HFFc6 (cell line): ENCODE measurements at places on chromosomes 16 and 17. TPM values are rescaled to one million over a fixed set of nuclear protein-coding genes. Genes with fewer than 3 reads are reported as not detected.
A peak's percentile ranks its signal among the peaks of the same experiment; 100 is the strongest.

GRCh38 chr16:81443688-81444447, 740 bp upstream of the CMIP start:
- H3K27me3 ChIP-seq: peaks cover 17% of the 10 kb centered on the region
- H3K36me3 ChIP-seq: no peaks in the 10 kb centered on the region
- no peak for DNase-seq
- H3K4me1 ChIP-seq: peaks cover 18% of the 10 kb centered on the region
- H3K27ac ChIP-seq: peak overlapping the region; percentile 76
- H3K4me3 ChIP-seq: peak overlapping the region; percentile 79

GRCh38 chr17:18959071-18959844, 7.3 kb downstream of the SLC5A10 start:
- peaks cover 36% of the 10 kb centered on the region for H3K4me1 ChIP-seq
- peaks cover 1% of the 10 kb centered on the region; the same call in 1 of the 2 replicates for H3K27me3 ChIP-seq
- H3K36me3 ChIP-seq: no peaks in the 10 kb centered on the region

DNA sequence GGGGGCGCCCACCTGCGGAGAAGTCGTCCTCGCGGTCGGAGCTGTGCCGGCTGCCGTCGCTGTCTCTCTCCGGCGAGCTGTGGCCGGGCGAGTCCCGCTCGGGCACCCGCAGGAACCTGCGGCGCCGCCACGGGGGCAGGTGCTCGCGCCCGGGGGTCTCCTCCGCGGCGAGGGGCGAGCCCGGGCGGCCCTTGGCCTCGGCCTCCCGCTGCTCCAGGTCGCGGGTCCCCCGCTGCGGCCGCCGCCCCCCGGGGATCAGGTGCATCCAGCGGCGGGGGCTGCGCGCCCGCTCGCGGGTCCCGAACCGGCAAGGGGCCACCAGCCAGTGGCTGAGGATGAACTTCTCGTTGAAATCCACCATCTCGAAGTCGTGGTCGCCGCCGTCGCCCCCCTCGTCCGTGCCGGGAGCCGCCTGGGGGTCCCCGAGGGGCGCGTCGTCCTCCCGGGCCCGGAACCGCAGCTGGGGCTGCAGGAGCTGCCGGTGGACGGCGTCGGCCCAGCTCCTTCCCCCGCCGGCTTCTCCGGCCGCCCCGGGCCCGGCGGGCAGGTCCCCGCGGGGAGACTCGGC, 41.4 kb upstream of the BHLHA9 start:
- no peaks in the 10 kb centered on the region for H3K36me3 ChIP-seq
- no peak overlapping the region for H3K4me3 ChIP-seq
- H3K4me1 ChIP-seq: peaks cover 12% of the 10 kb centered on the region; the same call in 1 of the 2 replicates
- DNase-seq: no peak

GRCh38 chr17:68599552-68600066, 1.6 kb downstream of the FAM20A start:
- H3K36me3 ChIP-seq: no peaks in the 10 kb centered on the region
- H3K27ac ChIP-seq: no peak overlapping the region
- peaks cover 10% of the 10 kb centered on the region; the same call in 1 of the 2 replicates for H3K4me1 ChIP-seq

DNA sequence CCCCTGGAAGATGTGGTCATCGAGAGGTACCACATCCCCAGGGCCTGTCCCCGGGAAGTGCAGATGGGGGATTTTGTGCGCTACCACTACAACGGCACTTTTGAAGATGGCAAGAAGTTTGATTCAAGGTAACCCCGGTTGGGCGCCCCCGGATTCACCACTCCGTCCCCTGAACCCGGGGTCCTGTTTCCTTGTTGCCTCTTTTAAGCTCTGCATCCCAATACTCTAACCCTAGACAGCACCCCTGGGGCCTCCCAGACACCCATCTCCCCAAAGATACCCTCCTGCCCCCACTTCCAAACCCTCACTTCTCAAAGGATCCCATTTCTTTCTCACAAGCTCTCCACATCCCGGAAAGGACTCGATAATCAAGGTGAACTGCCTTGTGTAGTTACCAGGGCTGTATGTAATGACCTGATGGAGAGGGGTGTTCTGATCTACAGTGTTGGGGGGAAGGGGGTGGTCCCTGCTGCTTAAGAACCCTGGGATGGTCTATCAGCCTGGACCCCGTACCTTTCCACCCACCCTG, 412 bp downstream of the FKBP10 start:
- peak overlapping the region; percentile 87 for H3K27ac ChIP-seq
- peak overlapping the region; percentile 96 for H3K4me3 ChIP-seq
- no peak for DNase-seq

DNA sequence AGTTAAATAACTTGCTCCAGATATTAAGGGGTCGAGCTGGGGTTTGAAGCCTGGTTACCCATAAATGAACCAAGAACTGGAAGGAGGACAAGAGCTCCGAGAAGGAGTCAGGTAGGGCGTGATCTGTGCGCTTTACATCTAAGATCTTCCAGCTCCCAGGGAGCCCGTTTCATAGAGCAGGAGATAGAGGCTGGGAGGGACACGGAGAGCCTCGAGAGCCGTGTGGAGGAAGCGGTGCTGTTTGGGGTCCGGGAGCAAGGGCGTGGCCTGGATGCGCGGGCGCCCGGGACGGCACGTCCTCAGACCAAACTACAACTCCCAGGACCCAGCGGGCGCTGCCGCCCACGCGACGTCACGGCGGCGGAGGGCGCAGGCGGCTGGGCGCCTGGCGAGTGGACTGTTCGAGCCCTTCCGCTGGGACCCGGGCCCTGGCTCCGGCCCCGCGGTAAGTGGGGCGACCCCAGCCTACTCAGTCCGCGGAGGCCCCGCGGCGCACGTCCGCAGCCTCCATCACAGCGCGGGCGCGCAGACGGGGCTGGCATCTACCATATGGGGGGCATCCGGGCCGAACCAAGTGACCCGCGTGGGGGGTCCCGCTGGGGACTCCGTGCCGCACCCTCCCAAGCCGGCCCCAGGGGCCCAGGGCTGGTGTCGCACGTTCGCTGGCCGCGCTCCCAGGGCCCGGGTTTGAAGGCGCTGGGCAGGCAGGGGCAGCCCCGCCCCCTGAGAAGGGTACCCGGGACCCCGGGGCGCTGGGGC, at the start of gene BCKDK:
TSS of gene BCKDK (plus strand) at position 352 of the 759 bp plus-strand sequence. CDS start 838 bp downstream, outside the sequence.
- DNase-seq: peak; percentile 54
- no peaks in the 10 kb centered on the region; the same call in 1 of the 2 replicates for H3K27me3 ChIP-seq
- peaks cover 14% of the 10 kb centered on the region for H3K36me3 ChIP-seq

DNA sequence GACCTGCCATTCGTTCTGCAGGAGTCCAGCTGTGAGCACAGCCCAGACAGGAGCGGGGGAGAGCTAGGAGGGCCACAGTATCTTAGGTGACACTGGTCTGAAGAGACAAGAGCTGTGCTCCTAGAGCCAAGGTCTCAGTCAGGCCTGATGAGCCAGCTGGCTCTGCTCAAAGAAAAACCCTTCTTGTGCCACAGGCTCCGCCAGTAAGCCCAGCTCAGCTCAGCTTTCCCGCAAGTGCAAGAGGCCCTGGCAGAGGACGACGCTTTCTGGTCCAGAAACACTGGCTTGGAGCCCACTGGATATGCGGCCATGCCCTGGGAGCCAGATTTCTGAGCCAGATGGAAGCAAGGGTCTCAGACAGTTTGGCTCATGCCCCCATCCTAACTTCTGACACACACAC, 23.9 kb downstream of the PEMT start:
- H3K27me3 ChIP-seq: peaks cover 3% of the 10 kb centered on the region
- no peak for DNase-seq
- H3K36me3 ChIP-seq: no peaks in the 10 kb centered on the region
- H3K27ac ChIP-seq: no peak overlapping the region
- no peak overlapping the region for H3K4me3 ChIP-seq
- no peaks in the 10 kb centered on the region for H3K4me1 ChIP-seq

- H3K27me3 ChIP-seq: no peaks in the 10 kb centered on the region
- H3K27ac ChIP-seq: 0 out of 2 replicates have a peak overlapping the region, but pooled peaks have one; percentile 3
- no peak for DNase-seq
Measured at GRCh38 chr17:44608727-44609435, 47.4 kb upstream of the MEIOC start.

GRCh38 chr17:17770632-17771044, 66.1 kb downstream of the SREBF1 start:
- H3K4me1 ChIP-seq: peaks cover 35% of the 10 kb centered on the region
- H3K27ac ChIP-seq: peak overlapping the region; percentile 29; the same call in 1 of the 2 replicates
- H3K36me3 ChIP-seq: no peaks in the 10 kb centered on the region
- H3K4me3 ChIP-seq: no peak overlapping the region
- peaks cover 7% of the 10 kb centered on the region for H3K27me3 ChIP-seq

GRCh38 chr17:83050651-83051395, 28.6 kb upstream of the METRNL start:
- no peaks in the 10 kb centered on the region; the same call in 1 of the 2 replicates for H3K27me3 ChIP-seq
- H3K4me1 ChIP-seq: peaks cover 29% of the 10 kb centered on the region
- no peak for DNase-seq
- H3K4me3 ChIP-seq: peak overlapping the region; percentile 79
- peaks cover 18% of the 10 kb centered on the region for H3K36me3 ChIP-seq
- H3K27ac ChIP-seq: peak overlapping the region; percentile 79

DNA sequence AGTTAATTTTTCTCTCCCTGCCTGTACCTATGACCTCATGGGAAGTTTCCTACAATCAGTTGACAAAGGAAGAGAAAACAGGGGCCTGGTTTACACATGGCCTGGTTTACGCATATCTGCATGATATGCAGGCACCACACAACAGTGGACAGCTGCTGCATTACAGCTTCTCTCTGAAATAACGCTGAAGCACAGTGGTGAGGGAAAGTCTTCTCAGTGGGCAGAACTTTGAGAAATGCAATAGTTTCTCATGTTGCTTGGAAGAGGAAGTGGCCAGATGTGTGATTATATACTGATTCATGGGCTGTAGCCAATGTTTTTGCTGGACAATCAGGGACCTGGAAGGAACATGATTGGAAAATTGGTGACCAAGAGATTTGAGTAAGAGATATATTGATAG, 324.1 kb upstream of the GOT2 start:
- no peak overlapping the region for H3K4me3 ChIP-seq
- no peak overlapping the region; the same call in 1 of the 2 replicates for H3K27ac ChIP-seq
- H3K36me3 ChIP-seq: peaks cover 4% of the 10 kb centered on the region; the same call in 1 of the 2 replicates
- no peaks in the 10 kb centered on the region for H3K27me3 ChIP-seq
- H3K4me1 ChIP-seq: peaks cover 29% of the 10 kb centered on the region
- no peak for DNase-seq

GRCh38 chr16:49600976-49601375, 227.4 kb downstream of the C16orf78 start:
- DNase-seq: no peak
- no peak overlapping the region for H3K27ac ChIP-seq
- no peak overlapping the region for H3K4me3 ChIP-seq
- peaks cover 10% of the 10 kb centered on the region for H3K27me3 ChIP-seq
- no peaks in the 10 kb centered on the region for H3K4me1 ChIP-seq
- H3K36me3 ChIP-seq: no peaks in the 10 kb centered on the region

- DNase-seq: no peak
- H3K4me1 ChIP-seq: peaks cover 32% of the 10 kb centered on the region
- peaks cover 8% of the 10 kb centered on the region for H3K36me3 ChIP-seq
- no peak overlapping the region for H3K4me3 ChIP-seq
- no peak overlapping the region for H3K27ac ChIP-seq
Measured at GRCh38 chr17:72692676-72693075, 399.8 kb downstream of the SLC39A11 start.

- H3K4me1 ChIP-seq: peaks cover 50% of the 10 kb centered on the region
- no peak overlapping the region for H3K4me3 ChIP-seq
- H3K36me3 ChIP-seq: no peaks in the 10 kb centered on the region
- DNase-seq: no peak
Measured at GRCh38 chr17:67489273-67489672, 112.2 kb downstream of the PITPNC1 start.

- H3K36me3 ChIP-seq: no peaks in the 10 kb centered on the region
- H3K27ac ChIP-seq: no peak overlapping the region
- no peak overlapping the region for H3K4me3 ChIP-seq
- no peak for DNase-seq
- peaks cover 3% of the 10 kb centered on the region; the same call in 1 of the 2 replicates for H3K27me3 ChIP-seq
- H3K4me1 ChIP-seq: no peaks in the 10 kb centered on the region
Measured at GRCh38 chr16:59259074-59259949, 525.2 kb upstream of the GOT2 start.

- DNase-seq: no peak
- no peak overlapping the region for H3K27ac ChIP-seq
- no peak overlapping the region for H3K4me3 ChIP-seq
- peaks cover 43% of the 10 kb centered on the region for H3K36me3 ChIP-seq
Measured at GRCh38 chr17:80339118-80339517, 75.8 kb upstream of the ENDOV start.

DNA sequence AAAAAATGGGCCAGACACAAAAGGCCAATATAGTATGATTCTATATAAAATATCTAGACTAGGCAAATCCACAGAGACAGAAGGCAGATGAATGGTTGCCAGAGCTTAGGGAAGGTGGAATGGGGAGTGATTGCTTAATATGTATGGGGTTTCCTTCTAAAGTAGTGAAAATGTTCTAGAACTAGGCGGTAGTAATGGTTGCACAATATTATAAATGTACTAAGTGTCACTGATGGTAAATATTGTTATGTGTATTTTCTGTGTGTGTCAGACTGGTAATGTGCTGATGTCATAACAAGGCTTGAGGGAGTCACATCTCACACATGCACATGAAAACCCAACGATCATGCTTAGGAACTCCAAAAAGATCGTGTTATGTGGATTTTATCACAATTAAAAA, 106.9 kb upstream of the SIAH1 start:
- peaks cover 15% of the 10 kb centered on the region for H3K27me3 ChIP-seq
- no peak for DNase-seq
- no peaks in the 10 kb centered on the region for H3K36me3 ChIP-seq
- no peak overlapping the region for H3K27ac ChIP-seq

DNA sequence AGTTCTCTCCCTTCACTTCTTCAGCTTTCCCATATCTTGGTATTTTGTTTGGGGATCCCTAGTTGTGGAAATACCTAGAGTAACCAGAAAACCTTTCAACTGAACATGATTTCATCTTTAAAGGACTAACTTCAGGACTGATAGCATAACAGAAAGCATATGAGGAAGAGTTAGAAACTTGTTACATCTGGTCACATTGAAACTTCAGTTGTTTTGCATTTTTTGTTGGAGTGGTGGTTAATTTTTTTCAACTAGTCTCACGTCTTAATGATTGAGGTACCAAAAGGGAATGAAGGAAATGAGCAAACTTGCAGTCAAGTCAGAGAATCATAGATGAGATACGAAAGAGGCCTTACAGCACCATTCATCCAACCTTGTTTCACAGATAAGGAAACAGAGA, 49.6 kb downstream of the TANGO6 start:
- no peak overlapping the region for H3K4me3 ChIP-seq
- no peak for DNase-seq
- H3K27ac ChIP-seq: no peak overlapping the region
- no peaks in the 10 kb centered on the region for H3K4me1 ChIP-seq
- H3K27me3 ChIP-seq: no peaks in the 10 kb centered on the region
- no peaks in the 10 kb centered on the region; the same call in 1 of the 2 replicates for H3K36me3 ChIP-seq

DNA sequence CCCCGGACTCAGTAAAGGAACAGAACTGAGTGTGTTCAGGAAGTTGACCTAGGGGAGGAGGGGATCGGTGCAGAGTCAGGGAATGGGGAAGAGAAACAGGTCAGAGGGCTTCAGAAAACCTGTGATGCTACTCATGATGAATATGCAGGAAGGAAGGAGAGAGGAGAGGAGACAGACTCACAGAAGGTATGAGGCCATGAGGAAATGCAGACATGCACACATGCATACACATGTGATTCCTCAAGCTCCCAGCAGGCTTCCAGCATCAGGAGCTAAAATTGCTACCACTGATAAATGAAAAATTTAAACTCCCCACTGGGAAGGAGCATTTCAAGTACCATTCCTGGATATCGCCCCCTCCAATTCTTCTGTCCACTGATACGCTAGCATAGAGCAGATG, 262.6 kb downstream of the SLC39A11 start:
- H3K4me3 ChIP-seq: no peak overlapping the region
- H3K27ac ChIP-seq: no peak overlapping the region
- H3K27me3 ChIP-seq: no peaks in the 10 kb centered on the region; the same call in 1 of the 2 replicates
- DNase-seq: no peak
- H3K36me3 ChIP-seq: peaks cover 34% of the 10 kb centered on the region
- H3K4me1 ChIP-seq: peaks cover 8% of the 10 kb centered on the region; the same call in 1 of the 2 replicates

Gene LRRC37A
- total RNA-seq: 0.71 and 1.0 TPM in 2 replicates

Gene SLC5A11
- total RNA-seq: not detected in 3 replicates

Gene DNAI2
- total RNA-seq: not detected in 3 replicates

Gene CSH1
- total RNA-seq: not detected in 3 replicates
